Glomerular endothelial cell (primary cell): ENCODE measurements at places on chromosomes 6 and 20. TPM values are rescaled to one million over a fixed set of nuclear protein-coding genes. Genes with fewer than 3 reads are reported as not detected.

DNA sequence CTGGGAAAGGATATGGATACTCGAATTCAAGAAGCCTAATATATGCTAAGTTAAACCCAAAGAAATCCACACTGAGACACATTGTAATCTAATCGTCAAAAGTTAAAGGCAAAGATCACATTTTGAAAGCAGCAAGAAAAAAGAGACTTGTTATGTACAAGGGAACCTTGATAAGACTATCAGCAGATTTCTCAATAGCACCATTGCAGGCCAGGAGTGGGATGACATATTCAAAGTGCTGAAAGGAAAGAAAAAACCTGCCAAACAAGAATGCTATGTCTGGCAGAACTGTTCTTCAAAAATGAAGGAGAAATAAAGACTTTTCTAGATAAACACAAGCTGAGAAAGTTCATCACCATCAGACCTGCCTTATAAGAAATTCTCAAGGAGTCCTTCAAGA is 75.2 kb downstream of the COL21A1 start:
- DNase-seq: no peak

DNA sequence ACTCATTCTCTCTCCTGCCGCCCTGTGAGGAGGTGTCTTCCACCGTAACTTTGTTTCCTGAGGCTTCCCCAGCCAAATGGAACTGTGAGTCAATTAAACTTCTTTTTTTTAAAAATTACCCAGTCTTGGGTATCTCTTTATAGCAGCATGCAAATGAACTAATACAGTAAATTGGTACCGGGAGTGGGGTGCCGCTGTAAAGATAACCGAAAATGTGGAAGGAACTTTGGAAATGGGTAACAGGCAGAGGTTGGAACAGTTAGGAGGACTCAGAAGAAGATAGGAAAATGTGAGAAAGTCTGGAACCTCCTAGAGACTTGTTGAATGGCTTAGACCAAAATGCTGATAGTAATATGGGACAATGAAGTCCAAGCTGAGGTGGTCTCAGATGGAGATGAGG is 55.8 kb downstream of the EPB41L2 start:
- no peak for DNase-seq

- DNase-seq: no peak
Measured at GRCh38 chr6:33761922-33762629, 15.4 kb upstream of the IP6K3 start.

DNA sequence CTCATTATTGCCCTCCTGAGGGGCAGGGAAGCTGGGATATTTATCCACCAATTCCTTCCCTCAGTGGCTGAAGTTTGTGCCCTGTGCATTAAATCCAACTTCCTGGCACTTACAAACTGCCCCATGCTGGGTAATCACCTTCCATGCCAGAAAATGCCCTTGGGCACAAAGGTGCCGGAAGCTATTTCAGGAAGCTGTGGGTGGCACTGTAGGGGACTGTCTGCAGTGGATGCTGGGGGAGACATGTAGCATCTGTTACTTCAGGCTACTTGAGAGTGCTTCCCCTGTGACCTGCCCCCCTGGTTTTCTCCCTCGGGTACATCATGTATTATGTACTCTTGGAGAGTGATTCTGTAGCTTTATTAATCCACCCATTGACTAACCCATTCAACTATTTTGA is 24.7 kb upstream of the RALGAPA2 start:
- no peak for DNase-seq

Gene PRSS35
- 0.12 TPM in 1 of 2 replicates, not detected in the other for total RNA-seq

DNA sequence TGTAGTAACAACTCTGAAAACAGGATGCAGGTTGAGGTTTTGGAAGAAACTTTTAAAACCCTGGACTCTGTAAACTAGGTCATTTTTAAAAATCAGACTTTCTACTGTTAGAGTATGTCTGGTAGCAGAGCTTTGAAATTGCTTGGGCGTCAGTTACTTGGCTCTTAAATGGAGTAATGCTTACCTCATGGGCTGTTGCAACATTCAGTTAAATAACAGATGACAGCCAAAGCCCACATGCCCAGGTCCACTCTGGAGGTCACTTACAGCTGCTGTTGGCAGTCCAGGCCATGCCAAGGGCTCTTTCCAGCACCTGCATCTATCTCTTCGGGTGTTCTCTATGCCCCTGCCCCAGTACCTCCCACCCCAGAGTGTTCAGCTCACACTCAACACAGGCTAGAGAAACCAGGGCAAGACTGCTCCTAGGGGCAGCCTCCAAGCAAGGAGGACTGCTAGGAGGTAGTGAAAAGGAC is 96.4 kb downstream of the BANF2 start:
- DNase-seq: no peak

- no peak for DNase-seq
Measured at GRCh38 chr6:11368264-11368663, 135.8 kb upstream of the NEDD9 start.

Gene HMGCLL1
- not detected in 2 replicates for total RNA-seq

- DNase-seq: no peak
Measured at GRCh38 chr6:135555550-135555949, 58.0 kb upstream of the AHI1 start.

- DNase-seq: no peak
Measured at GRCh38 chr6:7998103-7998725, 66.0 kb downstream of the BLOC1S5 start.

DNA sequence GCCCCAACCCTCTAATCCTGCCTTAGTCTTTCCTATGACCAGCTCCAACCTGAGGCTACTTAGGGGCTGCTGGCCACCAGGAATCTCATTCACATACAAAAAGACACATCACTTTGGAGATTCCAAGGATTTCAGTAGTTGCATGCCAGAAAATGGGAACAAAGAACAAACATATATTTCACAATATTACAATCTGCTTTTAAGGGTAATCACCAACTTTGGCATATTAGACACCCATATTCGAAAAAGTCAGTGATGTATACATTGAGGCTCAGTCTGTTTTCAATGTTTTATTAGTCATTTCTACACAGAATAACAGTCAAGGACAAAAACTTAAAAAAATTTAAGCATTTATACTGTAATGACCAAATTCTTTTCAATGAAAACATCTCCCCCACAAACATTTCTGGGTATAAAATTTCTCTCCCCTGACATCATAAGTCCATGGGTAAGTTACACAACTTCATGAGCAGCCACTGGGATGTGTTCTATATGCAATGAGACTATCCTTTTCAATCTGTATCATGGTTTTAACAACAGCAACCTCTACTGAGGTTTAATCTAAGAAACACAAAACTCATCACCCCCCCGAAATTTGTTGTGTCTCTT is 103.5 kb downstream of the MAP7 start:
- no peak for DNase-seq

- no peak for DNase-seq
Measured at GRCh38 chr20:12882832-12883506, 125.8 kb upstream of the SPTLC3 start.

Gene KIF25
- total RNA-seq: not detected in 2 replicates

- DNase-seq: no peak
Measured at GRCh38 chr6:25017486-25017885, 81.7 kb upstream of the RIPOR2 start.

Gene BHLHE23
- not detected in 2 replicates for total RNA-seq

DNA sequence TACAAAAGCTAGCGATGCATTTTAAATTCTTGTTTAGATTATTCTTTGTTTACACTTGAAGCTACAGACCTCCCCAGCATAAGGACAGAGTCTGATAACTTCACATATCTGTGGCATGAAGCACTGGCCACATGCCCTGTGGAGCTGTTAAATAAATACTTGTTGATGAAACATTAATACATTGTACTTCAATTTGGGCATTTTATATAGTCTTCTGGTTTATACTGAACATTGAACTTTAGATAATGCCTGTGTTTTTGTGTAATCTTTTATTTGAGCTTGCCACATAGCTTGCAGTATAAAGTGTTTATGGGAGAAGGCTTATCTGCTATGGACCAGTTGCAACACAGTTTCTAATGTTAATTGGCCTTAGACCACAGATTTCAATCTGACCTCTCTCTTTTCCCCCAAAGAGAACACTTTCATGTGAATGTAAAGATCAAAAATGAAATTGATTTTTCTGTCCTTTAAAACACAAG is 48.2 kb downstream of the FRK start:
- DNase-seq: no peak

Gene FKBP5
- total RNA-seq: 22.5 and 22.9 TPM in 2 replicates

- no peak for DNase-seq
Measured at GRCh38 chr20:60378620-60379019, 420.4 kb downstream of the CDH26 start.

- no peak for DNase-seq
Measured at GRCh38 chr20:14757728-14758127, 420.3 kb upstream of the FLRT3 start.

Gene CFAP206
- 0.35 and 0.97 TPM in 2 replicates for total RNA-seq

Gene GHRH
- not detected in 2 replicates for total RNA-seq

Gene RBM24
- total RNA-seq: 5.5 and 8.2 TPM in 2 replicates

Gene ZSCAN23
- 1.2 and 2.0 TPM in 2 replicates for total RNA-seq

Gene RAET1L
- not detected in 2 replicates for total RNA-seq

DNA sequence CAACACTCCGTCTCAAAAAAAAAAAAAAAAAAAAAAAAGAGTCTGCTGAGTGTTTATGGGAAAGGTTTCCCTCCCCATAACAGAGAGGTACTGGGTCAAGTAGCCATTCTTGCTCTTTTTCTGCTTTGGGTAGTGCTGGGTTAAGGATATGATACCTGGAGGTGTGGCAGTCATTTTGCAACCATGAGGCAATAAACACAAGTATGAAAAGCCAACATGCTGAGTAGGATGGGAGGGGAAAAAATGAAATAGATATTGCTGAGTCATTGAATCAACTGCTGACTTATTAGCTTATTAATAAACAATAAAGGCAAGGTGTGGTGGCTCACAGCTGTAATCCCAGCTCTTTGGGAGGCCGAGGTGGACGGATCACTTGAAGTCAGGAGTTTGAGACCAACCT is 2.3 kb upstream of the TOMM34 start:
- no peak for DNase-seq

- no peak for DNase-seq
Measured at GRCh38 chr20:52191916-52192718, 538 bp upstream of the ZFP64 start.

DNA sequence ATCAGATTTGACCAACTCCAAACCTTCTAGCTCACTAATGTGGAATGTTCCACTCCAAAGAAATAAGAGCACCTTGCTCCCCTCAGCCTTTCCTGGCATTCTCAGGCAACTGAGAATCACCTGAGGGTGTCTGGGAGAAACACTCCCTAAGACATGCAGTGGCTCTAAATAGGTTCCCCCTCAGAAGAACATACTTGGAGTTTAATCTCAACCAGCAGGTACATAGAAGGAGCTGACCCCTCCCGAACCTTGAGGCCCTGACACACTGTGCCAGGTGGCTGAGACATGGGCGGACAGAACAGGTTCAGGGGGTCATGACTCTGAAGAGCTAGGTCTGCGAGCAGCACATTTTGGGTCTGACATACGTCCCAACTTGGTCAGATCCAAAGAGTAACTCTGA is 107.6 kb upstream of the MAP3K4 start:
- DNase-seq: no peak

DNA sequence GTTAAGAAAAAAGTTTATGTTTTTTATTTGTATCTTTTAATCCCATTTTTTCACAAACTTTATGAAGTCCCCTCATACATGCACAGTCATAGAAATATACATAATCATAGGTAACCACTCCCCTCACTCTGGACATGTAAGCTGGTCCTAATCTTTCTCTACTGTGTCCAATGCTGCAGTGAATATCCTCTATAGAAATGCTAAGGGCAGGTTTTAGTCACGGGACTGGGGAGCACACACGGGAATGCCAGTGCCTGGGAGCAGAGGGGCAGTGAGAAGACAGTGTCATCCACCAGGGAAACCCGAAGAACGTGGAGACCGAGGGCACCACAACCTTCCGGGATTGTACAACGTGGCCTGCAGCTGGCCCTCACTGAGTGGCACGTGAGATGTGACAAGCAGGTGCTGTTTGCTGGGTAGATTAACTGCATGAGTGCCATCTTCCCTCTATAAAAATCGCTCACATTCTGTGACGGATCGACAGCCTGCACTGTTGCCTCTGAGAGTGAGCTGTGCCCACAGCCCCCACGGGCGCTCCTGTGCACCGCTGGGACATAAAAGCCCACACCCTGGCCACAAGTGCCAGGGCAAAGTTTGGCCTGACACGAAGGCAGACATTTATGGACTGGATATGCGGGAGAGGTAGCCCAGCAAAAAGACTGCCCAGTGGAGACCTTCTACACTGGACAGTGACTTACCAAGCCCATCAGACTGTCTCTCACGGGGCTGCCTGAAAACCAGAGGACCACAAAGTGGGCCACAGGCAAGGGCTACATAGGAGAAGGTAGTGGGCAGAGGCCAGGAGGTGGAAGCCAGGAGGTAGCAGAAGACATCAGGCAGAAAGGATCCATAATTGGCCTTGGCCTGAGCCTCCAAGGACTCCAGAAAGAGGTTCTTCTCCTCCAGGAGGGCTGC is 63.2 kb downstream of the FGD2 start:
- DNase-seq: no peak

DNA sequence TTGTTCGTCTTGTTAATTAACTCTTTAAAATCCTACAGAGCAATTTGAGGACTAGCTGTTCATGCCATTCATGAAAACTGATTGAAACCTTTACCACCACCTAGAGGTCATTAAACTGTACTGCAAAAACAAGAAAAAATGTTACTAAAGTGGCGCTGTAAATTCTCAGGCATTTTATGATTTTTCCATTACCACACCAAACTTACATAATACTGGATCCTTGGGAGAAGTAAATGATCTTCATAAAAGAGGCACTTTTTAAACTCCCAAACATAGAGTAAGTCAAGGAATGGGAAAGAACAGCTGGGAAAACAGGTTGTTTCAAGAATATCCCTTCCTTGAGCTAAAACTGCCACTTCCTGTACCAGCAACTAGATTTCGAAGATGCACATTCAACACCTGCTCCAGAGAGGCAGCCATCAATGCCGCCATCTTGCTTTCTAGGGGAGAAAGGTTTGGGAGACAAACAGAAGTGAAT is 54.3 kb downstream of the MYLIP start:
- no peak for DNase-seq

DNA sequence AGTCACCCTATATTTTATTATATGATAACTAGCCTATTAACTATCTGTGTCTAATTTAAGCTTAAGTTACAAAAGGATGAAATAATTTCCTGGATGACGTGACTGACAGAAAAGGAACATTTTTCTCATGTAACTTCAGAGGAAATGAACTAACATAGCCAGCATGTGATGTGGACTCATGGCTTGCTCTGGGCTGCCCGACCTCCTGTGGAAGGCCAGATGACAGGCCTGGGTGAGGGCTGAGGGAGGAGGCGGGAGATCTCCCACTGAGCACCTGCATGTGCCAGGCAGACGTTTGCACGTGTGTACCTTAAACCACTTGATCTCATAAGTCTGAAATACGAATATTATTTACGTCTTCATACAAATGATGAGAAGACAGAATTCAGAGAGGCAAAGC is 321.1 kb downstream of the SYNE1 start:
- peak; percentile 75 for DNase-seq

DNA sequence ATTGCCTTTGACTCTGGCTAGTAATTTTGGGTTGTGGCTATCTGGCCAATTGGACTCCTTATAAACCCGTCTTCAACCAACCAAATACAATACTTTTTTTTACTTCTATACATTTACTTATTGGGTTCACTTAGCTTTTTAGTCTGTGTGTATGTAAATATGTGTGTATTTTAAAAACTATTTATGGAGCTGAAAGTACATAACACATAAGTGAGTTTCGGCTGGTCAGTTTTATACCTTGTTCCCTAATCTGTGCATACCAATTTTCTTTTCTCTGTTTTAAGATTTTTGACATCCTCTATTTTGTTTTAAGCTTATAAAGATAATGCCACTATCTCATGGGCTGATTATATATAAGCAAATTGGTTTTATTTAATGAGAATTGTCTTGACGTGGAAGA is 129.5 kb downstream of the LRRC1 start:
- no peak for DNase-seq

Gene HLA-DQA2
- not detected in 2 replicates for total RNA-seq
